ENCODE measurements at places on chromosomes 7 and 10.
A peak's percentile ranks its signal among the peaks of the same experiment; 100 is the strongest.

GRCh38 chr10:86579883-86580520, 58.4 kb upstream of the WAPL start:
- no peak for DNase-seq

DNA sequence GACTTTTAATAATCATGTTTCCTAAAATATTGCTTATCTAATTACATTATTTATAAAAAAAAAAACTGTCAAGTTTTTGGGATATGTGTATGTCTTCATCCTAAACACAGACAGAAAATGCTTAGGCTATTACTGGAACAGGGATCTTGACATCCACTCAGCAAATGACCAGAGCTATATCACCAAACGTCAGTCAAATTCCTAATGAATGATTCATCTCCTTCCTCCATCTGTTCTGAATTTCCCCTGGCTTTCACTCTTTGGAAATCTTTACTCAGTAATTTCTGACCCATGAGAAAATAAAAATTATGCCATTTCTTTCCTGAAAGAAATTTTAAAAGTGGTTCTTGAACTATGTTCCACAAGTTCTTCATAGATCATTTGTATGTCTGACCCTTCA, 552.4 kb upstream of the KCND2 start:
- DNase-seq: no peak

DNA sequence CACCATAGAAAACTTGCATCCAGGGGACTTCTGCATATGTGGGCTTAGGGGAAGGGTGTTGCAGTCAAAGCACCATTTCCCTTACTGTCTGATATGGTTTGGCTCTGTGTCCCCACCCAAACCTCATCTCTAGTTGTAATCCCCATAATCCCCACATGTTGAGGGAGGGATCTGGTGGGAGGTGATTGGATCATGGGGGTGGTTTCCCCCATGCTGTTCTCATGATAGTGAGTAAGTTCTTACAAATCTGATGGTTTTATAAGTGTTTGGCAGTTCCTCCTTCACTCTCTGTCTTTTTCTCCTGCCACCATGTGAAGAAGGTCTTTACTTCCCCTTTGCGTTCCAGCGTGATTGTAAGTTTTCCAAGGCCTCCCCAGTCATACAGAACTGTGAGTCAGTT, 177.4 kb downstream of the ADK start:
- no peak for DNase-seq

DNA sequence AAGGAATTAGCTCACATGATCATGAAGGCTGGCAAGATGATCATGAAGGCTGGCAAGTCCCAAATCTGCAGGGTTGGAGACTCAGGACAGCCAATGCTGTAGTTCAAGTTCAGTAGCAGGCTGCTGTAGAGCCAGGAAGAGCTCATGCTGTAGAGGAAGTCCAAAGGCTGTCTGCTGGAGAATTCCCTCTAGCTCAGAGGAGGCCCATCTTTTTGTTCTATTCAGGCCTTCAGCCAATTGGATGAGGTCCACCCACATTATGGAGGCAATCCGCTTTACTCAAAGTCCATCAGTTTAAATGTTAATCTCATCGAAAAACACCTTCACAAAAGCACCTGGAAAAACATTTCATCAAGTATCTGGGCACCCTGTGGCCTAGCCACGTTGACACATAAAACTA, 24.8 kb upstream of the FAM171A1 start:
- no peak for DNase-seq

DNA sequence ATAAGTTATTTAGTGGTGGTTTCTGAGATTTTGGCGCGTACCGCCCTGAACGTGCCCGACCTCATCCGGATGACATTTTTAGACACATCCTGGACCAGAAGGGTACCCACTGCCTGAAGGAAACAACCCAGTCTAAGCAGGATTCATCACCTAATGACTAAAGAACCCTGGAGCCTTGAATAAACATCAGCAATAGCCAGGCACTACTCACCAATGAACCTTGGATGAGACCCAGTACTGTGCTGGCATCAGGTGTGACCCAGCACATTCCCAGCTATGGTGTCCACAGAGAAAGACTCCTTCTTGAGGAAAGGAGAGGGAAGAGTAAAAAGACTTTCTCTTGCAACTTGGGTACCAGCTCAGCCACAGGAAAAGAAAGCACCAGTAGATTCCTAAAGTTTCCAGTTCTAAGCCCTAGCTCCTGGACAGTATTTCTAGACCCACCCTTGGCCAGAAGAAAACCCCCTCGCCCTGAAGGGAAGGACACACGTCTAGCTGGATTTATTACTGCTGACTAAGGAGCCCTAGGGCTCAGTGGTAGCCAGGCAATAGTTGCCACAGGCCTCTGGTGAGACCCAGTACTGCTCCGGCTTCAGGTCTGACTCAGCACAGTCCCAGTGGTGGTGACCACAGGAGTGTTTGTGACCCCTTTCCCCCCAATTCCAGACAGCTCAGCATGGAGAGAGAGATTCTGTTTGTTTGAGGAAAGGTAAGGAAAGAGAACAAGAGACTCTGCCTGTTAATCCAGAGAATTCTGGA, 32.5 kb downstream of the ZNF277 start:
- DNase-seq: no peak

DNA sequence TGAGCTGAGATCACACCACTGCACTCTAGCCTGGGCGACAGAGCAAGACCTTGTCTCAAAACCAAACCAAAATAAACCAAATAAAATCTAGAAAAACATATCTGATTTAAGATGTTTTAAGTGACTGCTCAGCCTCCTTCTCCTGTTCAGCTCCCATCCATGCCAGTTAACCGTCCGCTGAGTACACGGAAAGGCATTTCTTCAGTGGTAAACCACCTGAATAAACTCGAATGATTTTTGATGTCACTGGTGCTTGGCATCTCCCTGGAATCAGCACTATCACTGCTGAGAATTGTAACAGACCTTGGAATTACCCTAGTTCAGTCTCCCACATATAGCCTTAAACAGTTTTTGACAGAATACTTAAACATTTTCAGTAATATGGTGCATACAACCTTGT, 24.1 kb upstream of the NRCAM start:
- no peak for DNase-seq

- DNase-seq: no peak
These were observed 151.1 kb upstream of the CACNA2D1 start for GRCh38 chr7:82594665-82595064.

GRCh38 chr7:15885678-15886077, 199.2 kb upstream of the MEOX2 start:
- no peak for DNase-seq

DNA sequence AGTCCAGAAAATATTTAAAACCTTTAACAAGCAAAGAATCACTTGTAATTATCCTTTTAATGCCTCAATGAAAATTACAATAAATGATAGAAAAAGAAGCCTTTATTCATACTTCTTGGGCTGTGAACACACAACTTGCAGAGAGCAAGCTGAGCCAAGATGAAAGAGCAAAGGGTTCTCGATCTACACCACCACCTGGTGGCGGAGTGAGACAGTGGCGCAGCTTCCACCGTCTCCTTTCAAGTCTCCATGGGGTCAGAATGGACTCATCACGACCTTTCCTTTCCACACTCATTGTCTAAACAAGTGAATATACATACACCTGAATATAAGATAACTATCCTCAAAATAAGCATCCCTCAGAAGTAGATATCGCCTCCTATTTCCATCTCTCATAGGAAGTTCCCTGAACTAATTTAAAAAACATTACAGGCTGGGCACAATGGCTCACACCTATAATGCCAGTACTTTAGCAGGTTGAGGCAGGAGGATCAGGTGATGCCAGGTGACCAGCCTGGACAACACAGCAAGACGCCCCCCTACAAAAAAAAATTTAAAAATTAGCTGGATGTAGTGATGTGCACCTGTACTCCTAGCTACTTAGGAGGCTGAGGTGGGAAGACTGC, 40.7 kb downstream of the ATE1 start:
- peak; percentile 57 for DNase-seq

GRCh38 chr7:42227936-42228591, 8.9 kb downstream of the GLI3 start:
- DNase-seq: no peak

DNA sequence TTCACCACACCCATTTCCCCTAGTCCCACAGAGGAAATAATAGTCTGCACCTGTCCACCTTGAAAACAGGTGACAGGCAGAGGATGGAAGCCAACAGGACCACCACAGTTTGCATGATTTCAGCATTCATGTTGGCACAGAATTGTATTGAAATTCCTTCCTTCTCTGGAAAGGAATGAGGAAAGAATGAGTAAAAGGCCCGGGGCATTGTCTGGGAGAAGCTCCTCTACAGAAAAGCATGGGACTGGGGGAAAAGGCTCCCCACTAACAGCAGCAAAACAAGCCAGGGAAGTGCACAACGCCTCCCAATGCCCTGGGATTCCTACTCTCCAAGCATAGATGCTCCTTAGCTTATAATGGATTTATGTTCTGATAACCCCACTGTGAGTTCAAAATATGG, 28.5 kb upstream of the TOMM7 start:
- DNase-seq: no peak

GRCh38 chr10:96588616-96589419, 2.0 kb upstream of the TM9SF3 start:
- peak; percentile 51 for DNase-seq

GRCh38 chr10:77296534-77297392, 340.8 kb downstream of the KCNMA1 start:
- DNase-seq: no peak

DNA sequence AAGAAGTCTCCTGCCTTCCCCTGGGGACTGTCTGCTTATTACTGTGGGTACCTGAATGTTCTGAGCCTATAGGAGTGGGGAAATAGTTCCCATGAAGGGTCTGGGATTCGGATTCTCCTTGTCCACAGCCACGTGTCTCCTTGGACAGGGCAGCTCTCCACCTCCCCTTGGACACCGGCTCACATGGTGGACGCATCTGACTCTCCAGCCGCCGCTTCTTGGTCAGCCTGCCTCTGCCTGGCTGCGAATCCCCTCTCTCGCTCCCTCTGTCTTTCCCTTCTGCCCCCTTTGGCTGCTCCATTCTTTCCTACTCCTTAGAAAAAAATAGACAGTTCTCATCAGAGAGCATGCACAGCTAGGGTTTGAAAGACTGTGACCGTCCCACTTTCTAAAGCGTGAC, 46.9 kb downstream of the JAKMIP3 start:
- no peak for DNase-seq

GRCh38 chr10:79147796-79148451, 79.2 kb downstream of the ZMIZ1 start:
- DNase-seq: no peak

DNA sequence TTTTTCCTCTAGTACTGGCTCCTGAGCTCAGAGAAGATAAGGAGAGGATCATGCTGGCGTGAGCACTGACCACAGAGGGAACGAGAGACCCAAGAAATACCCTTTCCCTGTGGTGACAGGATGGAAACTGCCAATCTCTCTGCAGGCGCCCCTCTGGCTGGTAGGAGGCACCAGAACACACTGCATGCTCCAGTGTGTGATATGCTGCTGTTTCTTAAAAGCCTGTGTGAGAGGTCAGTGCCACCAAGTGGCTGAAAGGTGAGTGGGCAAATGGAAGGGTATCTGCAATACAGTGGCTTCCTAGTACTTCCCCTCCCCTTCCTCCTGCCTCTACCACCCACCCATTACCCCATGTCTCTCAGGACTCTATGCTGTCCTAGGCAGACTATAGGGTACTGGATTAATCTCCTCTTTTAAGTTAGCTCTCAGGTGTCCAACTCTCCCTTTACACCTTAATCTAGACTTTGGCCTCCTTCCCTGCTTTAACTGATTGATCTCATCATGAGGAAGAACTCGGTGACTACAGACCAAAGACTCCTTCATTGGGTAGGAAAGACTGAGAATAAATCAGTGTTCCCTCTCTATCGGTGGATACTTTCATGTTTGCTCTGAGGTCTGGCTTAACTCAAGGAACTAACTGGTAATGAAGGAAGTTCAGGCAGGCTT, 283.6 kb downstream of the ADRA2A start:
- DNase-seq: no peak

- no peak for DNase-seq
These were observed 148.0 kb downstream of the ANKRD7 start for GRCh38 chr7:118372530-118372929.

GRCh38 chr10:122173337-122173736, 97.8 kb upstream of the BTBD16 start:
- DNase-seq: no peak

DNA sequence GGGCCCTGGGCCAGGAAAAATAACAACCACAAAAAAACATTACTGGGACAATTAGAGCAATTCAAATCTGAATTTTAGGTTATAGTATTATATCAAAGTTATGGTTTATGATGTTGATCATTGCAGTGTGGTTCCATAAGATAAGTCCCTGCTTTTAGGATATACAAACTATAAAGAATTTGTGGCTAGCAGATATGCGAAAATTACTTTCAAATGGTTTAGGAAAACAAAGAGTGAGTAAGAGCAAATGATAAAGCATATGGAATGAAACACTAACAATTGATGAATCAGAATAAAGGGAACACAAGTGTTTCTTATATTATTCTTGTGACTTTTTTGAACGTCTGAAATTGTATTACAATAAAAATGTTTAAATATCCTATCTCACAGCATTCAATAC, 64.4 kb upstream of the HECTD2 start:
- DNase-seq: no peak

DNA sequence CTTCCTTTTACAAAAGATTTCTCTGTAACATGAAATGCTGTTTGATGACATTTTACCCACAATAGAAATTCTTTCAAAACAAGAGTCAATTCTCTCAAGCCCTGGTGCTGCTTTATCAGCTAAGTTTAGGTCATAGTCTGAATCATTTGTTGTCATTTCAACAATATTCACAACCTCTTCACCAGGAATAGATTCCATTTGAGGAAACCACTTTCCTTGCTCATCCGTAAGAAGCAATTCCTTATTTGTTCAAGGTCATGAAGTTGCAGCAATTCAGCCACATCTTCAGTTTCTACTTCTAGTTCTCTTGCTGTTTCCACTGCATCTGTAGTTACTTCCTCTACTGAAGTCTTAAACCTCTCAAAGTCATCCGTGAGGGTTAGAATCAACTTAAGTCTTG, 315.3 kb downstream of the TYW1 start:
- DNase-seq: no peak

DNA sequence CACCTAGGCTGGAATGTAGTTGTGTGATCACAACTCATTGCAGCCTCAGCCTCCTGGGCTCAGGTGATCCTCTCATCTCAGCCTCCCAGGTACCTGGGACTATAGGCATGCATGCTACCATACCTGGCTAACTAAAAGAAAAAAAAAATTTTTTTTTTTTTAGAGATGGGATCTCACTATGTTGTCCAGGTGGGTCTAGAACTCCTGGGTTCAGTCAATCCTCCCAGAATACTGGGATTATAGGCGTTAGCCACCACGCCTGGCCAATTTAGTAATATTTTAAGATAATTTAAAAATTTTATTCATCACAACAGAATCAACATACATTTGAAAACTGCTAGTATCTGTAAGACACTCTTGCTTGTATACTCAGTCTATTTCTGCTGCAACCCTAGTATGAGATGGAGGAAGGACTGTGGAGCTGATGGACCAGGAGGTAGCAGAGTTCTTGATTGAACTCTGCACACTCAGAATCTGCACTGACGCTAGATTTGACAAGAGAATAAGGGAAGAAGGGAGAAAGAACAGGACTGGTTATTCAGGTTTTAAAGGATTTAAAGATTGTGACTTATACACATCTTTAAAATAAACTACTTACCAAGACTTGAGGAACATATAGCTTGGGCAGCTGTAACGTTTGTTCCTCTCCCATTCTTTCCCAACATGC, 57.6 kb downstream of the VCL start:
- no peak for DNase-seq

GRCh38 chr10:110327262-110327914, 22.7 kb upstream of the SMNDC1 start:
- DNase-seq: no peak

GRCh38 chr10:75410132-75411005, 8.8 kb upstream of the ZNF503 start:
- no peak for DNase-seq
